ENCODE measurements at places on chromosomes 1 and 21.

DNA sequence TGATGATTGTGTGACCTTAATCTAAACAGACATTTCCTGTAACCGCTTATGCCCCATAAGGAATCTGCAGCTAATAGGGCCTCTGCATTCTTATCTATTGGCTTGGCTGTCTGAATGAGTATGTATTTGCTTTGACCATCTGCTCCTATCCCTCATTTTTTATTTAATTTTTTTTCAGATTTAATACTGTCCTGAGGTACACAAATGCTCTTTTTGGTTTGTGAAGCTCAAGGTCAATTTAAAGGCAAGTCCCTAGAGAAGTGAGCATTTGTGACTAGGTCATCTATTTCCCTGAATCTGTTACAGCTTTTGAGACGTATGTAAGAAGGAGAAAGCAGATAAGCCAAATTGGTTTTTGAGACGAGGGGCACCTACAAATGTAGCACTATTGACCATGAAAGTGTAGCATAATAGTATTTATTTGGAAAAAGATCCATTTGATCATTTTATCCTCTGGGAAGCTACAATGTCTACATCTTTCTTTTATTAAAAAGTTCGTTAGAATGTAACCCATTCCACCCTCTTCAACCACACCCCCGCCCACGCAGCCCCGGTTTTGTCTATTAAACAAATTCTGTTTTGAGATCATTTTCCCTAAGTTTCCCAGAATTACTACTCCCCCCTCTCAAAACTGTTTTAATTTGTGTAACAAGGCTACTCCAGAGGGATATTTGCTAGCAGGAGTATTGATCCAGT is 69.2 kb upstream of the HSPA13 start:
- DNase-seq, result no peak

DNA sequence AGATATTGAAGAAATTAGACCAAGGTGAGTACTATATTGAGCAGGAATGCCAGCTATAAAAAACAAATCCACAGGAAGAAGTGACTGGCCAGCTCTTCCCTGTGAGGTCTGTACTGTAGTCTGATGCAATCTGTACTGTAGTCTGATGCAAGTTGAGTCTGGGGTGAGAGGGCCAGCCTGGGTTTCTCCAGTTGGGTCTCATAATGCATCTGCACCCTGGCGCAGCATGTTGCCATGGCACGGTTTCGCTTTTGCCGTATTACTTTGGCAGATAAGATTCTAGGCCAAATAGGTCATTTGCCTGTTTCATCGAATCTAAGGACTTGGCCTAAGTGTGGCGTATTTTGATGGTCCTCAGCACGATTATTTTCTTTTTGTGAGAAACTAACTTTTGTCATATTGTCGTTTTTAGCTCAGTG is 24.4 kb upstream of the PGD start:
- no peak for DNase-seq

DNA sequence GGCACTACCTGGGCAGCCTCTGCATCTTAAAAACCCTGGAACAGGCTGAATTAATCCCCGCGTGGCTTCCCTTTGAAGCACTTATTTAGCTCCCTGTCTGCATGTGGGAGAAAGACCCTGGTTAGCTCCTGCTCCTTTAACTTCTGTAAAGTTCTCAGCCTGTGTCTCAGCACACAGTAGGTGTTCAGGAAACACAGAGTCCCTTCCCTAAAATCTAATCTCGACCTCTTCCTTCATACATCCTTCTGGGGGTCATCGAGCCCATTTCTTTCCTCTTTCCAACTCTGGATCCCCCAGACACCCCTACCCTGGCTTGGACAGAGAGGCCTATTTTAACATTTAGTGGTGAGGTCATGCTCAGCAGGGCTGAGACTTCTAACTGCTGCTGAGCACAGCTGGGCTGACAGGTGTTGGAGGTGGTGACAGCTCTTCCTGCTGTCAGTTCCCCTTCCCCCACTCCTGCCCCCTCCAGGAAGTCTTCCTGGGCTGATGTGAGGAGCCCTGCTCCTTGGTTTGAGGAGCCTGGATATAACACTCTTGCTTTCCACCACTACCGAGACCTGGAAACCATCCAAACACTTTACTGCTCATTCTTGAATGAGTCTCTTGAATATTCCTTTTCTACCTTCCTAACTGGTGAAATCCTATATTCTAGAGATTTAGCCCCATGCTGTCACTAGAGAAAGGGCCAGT is 5.3 kb downstream of the E2F2 start:
- DNase-seq, result no peak

DNA sequence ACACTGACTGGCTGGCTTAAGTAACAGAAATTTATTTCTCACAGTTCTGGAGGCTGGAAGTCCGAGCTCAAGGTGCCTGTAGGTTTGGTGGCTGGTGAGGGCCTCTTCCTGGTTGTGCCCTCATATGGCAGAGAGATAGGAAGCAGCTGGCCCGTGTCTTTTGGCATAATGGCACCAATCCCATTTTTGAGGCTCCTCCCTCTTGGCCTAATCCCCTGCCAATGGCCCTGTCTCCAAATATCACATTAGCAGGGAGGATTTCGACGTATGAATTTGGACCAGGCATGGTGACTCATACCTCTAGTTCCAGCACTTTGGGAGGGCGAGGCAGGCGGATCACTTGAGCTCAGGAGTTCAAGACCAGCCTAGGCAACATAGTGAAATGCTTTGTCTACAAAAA is 37.4 kb downstream of the AGPAT3 start:
- DNase-seq, result peak; percentile 59

- DNase-seq, result no peak
Observed at GRCh38 chr1:30518186-30518585, 205.2 kb downstream of the MATN1 start.

DNA sequence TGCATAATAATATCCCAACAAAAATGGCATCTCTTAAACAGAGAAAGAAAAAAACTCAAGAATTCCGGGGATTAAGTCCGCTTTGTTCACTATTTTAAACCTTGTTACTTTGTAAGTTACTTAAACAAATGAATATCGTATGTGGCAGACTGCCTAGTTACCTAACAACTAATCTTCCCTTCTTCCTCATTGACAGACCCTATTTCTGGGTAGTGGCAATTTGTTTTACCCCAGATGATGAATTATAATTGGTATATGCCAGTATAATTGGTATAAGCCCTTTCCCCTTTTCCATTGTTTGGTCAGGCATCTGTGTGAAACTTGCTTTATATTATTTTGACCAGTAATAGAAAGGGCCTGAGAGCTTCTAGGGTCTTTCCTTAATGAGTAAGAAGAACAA is 52.4 kb downstream of the CDC42BPA start:
- no peak for DNase-seq

GRCh38 chr1:7964476-7964875 is 3.0 kb downstream of the PARK7 start:
- DNase-seq, result no peak

DNA sequence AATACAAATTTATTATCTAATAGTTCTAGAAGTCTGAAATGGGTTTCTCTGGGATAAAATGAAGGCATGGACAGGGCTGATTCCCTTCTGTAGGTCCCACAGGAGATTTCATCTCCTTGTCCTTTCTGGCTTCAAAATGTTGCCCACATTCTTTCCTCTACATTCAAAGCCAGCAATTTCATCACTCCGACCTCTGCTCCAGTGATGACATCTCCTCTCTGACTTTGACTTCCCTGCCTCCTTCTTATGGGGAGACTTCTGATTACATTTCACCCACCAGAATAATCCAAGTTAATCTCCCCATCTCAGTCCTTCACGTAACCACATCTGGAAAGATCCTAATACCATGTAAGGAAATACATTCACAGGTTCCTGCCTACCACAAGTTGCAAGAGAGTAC is 358.0 kb upstream of the C1orf87 start:
- DNase-seq, result no peak

DNA sequence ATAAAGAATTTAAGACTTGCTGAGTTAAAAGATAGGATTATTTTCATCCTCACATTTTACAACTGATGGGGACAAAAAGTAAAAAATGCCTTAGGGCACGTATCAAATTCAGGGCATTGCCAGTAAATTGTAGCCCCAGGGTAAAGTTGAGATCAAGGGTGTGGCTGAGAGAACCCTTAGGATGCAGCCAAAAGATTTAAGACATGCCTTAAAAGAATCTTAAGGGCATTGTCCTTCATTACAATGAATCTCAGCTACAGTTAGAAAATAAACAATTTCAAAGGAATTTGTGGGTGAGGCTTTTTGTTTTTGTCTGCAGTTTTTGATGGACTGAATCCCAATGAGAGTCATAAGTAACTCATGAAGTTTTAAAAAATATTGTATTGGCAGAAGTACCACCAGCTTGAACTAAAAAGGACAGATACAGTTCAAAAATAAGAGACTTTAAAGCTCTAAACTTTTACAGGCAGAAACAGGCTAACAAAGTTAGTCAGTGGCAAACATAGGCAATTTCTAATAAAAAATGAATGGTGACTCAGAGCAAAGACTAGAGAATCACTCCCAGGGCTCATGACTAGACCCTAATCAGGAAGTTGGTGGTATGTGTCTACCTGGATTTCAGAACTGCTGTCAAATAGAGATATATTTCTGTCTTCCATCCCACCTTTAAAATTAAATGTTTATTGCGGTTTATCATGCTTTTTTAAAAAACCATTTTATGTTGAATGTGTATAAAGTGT is 165.1 kb upstream of the SNX7 start:
- no peak for DNase-seq

GRCh38 chr1:201655243-201655642 is 116.3 kb downstream of the NAV1 start:
- DNase-seq, result no peak

GRCh38 chr21:45010096-45010495 is 64.3 kb upstream of the ADARB1 start:
- DNase-seq, result no peak

DNA sequence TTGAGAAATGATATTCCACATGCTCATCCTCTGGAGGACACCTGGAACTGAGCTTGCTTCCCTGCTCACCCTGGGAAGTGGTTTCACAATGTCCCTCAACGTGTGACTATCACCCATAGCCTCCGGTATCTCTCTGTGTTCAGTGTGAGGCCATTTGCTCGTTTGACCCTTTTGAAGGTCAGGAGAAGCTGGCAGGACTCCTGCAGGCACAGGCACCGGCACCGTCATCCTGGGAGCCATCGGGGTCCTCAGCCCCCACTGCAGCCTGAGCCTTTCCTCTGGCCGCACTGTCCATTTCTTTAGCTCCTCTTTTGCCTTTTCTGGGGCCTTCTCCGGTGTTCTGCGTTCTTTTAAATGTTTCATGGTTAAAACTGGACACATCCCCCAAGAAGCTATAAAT is 159.6 kb upstream of the COL6A1 start:
- DNase-seq, result no peak

DNA sequence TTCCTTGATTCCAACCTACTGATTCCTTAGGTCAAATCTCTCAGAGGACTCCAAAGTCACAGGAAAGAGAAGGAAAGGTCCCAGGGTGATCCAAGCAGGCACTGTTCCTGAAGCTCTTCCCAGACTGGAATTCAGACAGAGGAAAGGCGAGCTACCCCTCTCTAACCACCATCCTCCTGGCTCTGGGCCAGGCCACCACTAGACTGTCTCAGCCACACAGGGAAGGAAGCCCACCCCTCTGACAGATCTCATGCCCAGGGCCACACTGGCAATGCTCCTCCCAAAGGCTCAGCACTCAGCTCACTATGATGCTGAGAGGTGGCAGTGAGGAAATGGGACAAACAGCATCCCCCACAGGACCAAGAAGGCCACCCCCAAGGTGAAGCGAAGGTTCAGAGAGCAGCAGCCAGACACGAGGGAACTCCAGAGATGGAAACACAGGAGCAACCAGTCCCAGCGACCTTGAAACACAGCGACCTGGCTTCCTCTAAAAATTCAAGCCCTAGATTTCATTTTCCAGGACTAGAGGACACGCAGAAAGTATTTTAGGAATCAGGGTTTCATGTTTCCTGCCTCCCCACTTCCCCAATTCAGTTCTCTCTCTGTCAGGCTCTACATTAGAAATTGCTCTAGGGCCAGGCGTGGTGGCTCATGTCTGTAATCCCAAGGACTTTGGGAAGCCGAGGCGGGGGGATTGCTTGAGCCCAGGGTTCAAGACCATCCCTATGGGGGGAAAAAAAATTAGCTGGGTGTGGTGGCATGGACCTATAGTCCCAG is 18.8 kb downstream of the PIK3C2B start:
- no peak for DNase-seq

DNA sequence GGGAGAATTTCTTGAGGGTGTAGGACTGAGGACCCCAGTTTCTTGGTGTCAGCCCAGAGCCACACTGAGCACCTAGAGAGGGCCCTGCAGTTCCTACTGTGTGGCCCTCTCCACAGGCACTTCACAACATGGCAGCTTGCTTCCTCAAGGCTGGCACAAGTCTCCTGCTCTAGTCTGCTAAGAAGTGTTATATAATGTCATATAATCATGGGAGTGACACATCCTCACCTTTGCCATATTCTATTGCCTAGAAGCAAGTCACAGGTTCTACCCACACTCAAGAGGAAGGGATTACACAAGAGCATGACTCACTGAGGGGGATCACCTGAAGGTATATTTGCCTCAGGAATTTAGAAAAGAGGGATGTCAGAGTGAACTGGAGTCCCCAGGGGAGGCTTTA is 5.5 kb upstream of the SNX27 start:
- DNase-seq, result no peak

GRCh38 chr1:78792756-78793155 is 143.1 kb downstream of the IFI44 start:
- DNase-seq, result no peak

DNA sequence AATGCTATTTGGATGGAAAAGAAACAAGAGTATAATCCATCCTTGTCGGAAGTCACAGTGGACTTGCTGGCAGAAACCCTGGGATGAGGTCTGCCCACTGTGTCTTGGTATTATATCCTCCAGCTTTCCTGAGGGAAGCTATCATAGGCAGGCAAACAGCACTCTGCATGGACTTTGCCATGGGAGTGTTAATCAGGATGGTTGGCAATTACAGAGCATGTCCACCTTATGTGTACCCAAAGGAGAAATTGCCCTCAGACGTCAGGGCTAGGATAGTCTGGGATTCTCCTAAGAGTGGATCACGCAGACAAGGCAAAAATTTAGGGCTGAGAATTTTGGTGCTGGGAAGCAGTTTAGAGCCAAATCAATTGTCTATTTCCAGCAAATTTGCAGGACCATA is 184.9 kb upstream of the ESRRG start:
- DNase-seq, result no peak

GRCh38 chr1:151147132-151147503 is 687 bp upstream of the SEMA6C start:
- no peak for DNase-seq

- no peak for DNase-seq
Observed at GRCh38 chr1:224380003-224380402, 23.3 kb downstream of the CNIH4 start.

All from NCI-H446 treated with DMSO at 0.1 percent for 48 hours (cell line).